ENCODE measurements at places on chromosomes 16 and 17.

GRCh38 chr17:4836221-4836620 is 3.1 kb downstream of the MINK1 start:
- no peak for DNase-seq

DNA sequence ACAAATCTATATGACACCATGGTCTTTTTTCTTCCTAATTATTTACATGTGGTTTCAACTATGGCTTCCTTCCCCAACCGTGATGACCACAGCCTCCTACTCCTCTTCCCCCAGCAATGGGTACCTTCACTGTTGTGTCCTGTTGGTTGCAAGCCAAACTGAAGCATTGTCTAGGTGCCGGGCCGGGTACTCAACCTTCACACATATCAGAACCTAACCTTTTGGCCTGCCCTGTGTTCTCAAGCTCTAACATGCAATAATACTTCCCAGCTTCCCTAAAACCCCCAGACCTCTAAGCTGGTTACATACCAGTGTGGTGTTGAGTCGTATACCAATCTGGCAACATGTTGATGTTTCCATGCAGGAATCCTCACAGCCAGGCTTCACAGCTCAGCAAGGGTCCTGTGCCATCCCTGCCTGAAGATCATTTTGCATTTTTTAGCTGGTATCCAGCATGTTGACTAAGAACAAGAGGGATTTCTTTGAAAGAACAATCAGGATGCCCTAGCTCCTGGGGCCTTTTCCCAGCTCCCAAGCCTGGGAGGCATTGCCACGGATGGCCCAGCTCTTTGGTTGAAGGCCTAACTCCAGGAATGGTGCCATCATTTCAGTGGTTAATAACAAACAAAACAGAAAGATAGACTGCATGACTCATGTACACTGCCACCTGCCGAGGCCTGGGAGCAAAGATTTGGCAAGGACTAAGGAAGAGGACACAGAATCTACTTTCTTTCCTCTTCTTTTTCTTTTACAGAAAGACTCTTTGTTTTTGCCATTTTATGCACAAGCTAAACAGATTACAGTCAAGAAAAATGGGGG is 373.7 kb upstream of the SALL1 start:
- DNase-seq = no peak

DNA sequence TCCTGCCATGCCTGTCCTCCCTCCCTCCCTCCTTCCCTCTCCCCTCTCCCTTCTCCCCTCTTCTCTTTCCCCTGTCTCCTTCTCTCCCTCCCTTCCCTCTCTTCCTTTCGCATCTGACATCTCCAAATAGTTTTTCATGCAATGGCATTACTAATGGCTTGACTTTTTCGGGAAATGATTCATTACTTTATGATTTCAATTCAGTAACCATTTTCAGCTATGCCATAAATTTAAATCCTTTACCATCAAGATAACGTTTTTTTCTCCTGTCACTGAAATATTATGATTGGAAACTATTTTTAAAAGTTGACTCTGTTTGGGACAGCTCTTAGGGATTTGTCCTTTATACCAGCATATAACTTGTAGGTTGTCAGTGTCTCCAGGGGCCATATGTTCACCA is 201.0 kb downstream of the WWOX start:
- DNase-seq = no peak

- no peak for DNase-seq
Observed at GRCh38 chr17:45031231-45032173, 19.9 kb downstream of the DCAKD start.

DNA sequence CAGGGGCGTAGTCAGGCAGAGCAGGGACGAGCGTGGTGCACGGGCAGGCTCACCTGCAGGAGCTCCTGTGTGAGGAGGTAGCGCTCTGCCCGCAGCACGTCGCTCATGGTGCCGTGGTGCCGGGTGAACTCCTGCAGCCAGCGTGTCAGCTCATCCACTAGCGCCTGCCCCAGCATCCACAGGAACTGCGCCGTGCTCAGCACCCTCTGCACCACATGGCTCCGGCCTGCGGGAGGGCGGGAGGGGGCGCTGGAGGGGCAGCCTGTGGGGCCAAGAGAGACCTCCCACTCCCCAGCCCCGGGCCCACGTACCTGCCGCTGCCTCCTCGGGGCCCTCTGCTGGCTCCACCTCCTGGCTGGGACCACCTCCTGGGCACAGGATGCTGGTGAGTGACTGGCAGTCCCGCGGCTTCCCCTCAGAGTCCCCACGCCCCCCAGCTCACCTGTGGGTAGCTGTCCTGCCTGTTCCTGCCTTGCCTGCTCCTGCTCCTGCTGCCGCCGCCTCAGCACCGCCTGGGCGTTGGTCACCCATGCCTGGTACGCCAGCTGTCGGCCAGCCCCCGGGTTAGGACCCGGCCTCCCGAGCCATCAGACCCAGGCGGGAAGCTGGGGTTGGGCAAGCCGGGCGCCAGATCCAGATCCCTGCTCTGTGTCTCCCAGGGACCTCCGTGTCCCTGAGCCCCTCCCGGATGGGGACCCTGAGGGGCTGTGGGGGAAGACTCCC is 16.6 kb downstream of the CTU2 start:
- no peak for DNase-seq

- no peak for DNase-seq
Observed at GRCh38 chr16:75289189-75289588, 37.8 kb upstream of the BCAR1 start.

DNA sequence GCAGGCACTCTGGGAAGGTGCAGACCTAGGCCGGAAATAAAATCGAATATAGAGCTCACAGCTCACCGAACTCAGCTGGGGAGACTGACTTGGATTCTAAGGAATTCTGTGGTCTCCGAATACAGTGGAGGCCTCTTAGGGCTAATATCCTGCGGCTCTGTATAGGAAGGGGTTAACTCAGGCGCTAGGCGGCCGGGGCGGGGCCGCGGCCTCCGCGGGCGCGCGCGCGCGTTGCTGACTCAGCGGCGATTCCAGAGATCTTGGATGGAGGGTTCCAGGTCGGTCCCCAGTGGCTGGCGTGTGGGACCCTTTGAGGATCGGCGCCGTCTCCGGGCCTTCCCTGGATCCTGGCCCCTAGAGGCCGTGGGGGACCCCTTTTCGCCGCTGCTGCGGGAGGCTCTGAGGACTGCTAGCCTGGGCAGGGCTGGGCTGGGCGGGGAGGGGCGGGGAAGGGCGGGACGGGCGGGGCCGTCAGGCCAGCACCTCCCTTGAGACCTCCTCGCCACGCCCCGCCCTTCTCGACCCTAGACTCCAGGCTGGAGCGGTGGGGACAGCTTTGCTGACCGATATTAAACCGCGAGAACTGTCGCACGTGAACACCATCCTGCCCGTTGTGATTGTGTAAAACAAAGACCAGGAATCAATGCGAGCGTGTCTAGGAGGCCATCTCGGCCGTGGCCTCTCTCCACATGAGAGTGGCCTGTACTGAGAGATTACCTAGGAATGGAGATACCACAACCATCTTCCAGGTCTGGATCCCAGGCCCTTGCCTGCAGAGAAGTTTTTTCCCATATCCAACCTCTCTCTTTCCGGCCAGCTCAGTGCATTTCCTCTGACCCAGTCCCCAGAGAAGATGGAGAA is 1.4 kb upstream of the PLEKHH3 start:
- peak; percentile 94 for DNase-seq

Data from Karpas-422 (cell line).